ENCODE measurements at places on chromosomes 1 and 21.

DNA sequence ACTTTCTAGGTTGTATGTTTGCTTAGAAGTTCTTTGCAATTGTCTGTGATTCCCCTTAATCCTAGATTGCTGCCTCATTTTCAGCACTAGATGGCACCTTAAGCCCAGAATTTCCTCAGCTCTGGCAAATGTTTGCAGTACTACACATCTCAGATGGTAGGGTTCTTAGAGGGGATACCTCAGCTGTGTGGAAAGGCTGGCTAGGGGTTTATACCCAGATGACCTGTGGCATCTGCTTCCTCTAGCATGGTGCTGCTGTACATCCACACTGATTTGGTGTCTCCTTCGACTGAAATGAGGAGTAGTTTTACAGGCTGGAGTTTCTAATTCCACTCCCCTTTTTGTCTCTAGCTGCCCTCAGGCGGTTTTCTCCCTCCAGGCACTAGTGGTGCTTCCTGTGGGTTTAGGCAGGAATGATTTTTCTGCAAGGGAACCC, 23.5 kb downstream of the ASB17 start:
- DNase-seq: no peak

DNA sequence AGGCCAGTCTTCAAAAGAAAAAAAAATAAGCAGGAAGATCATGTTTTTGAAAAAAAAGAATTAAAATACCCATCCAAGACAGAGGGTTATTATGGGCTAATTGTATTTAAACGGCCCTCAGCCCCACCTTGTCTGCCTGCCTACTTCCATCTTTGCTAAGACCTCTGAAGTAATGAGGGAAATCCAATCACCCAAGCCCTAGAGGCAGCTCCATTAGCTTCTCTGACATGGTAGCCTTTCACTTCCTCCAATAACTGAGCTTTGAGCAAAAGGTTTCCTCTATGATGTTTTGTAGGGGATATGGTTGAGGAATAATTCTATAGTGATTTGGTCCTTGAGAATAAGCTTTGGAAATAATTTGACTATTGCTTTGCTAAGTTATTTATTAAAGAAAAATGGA, 178.2 kb upstream of the SGIP1 start:
- DNase-seq: no peak

- DNase-seq: no peak
These were observed 4.8 kb downstream of the TTLL7 start for GRCh38 chr1:83994111-83994510.

DNA sequence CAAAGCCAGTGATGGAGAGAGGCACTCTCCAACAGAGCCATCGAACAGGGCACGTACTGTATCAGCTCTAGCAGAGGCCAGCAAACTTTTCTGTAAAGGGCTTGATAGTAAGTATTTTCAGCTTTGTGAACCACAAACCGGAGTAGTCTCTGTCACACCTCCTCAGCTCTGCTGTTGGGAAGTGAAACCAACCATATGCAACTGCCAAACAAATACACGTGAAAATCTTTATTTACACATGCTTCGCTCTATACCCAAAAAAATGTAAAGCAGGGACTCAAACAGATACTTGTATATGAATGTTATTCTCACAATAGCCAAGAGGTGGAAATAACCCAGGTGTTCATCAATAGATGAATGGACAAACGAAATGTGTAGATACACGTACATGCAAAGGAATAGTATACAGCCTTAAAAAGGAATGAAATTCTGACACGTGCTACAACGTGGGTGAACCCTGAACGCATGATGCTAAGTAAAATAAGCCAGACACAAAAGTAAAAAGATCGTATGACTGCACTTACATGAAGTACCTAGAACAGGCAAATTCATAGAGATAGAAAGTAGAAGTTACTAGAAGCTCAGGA, 39.0 kb downstream of the SETD4 start:
- DNase-seq: no peak

GRCh38 chr1:175530183-175530582, 213.2 kb downstream of the TNR start:
- no peak for DNase-seq

DNA sequence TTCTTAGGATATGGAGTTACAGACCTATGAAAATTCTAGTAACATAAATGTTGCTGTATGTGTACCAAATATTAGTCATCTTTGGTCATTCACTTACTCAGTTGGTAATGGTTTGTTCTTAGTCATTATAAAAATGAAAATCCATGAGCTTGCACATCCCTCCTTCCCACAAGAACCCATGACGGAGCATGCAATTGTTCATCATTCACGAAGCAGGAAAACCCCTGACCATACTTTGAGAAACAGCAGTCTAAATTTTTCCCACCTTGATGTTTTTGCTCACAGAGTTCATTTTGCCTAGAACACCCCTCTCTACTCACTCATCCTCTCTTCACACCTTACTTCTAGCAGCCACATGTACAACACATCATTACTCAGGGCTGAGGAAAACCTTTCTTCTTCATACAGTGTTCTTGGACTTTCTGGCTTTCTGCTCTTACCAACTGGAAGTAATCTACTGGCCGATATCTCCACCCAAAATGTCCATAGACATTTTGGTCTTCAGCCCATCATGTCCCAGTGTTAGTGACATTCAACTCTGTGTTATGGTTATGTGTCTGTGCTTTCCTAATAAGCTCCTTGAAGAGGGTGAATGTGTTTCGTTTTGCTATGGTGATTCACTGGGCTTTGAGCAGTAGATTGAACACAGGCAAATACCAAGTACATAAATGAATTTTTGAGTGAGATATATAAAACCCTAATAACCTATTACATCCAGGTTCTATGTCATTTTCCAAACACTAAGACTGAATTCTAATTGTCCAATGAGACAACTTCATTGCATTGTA, 189.9 kb downstream of the ZC3H11B start:
- DNase-seq: no peak

DNA sequence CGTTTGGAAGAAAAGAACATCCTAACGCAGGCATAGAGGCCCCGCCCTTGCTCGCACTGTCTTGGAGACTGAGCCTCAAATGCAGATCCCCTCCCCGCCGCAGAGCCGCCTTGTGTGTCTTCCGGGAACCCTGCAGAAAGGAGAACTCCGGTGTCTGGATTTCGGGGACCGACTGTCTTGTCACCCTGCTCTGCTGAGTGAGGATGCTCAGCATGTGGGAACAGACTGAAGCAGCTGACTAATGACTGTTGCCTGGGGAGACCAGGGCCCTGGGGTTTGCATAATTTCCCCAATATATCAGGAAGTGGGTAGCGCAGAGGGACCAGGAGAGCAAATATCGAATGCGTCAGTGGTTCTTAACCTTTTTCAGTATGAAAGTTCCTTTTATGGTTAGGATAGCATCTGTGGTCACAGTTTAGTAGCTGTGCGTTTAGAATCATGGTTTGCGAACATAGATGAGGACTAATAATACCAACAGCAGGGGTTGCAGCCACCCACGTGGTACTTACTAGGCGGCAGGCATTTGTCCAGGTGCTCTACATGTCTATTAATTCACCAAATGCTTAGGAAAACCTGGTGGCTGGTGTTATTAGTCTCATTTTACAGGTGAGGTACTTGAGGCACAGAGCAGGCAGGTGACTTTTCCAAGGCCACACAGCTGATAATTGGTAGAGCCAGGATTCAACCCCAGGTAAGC, 14.3 kb downstream of the GPR137B start:
- peak; percentile 44 for DNase-seq

GRCh38 chr1:235045034-235045690, 83.5 kb downstream of the TOMM20 start:
- DNase-seq: no peak

- DNase-seq: no peak
These were observed 13.0 kb downstream of the PCNX2 start for GRCh38 chr1:233282582-233282886.

DNA sequence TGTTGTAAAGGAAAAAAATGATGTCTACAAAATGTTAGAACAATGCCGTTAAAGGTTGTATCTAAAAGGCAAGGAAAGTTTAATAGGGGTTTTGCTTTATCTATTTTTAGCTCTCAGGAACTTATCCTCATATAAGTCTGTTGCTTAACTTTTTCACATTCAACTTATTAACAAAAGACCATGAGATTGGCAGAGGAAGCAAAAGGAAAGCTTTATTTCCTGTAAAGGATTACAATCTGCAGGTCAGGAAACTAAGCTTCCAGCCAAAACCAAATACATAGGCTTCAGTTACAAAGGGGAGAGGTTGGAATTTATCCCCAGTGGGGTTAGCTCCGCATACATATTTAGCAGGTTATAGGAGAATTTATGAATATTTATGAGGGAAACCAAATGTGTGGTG, 58.7 kb upstream of the KIAA1614 start:
- DNase-seq: no peak

DNA sequence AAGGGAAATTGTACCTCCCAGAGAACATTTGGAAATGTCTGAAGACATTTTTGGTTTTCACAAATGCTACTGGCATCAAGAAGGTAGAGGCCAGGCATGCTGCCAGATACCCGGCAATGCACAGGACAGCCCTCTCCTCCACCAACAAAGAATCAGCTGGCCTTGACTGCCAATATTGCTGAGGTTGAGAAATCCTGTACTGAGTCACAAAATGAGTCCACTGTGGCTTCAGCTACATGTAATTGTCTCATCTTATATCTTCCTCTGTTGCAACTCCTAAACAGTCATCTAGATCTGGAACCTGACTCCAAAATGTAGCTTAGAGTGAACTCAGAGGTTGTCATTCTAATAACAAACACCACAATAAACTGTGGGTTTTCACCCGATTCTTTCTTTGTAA, 327.5 kb upstream of the POGK start:
- DNase-seq: no peak

- no peak for DNase-seq
These were observed 15.0 kb downstream of the IL10RB start for GRCh38 chr21:33281096-33281652.

DNA sequence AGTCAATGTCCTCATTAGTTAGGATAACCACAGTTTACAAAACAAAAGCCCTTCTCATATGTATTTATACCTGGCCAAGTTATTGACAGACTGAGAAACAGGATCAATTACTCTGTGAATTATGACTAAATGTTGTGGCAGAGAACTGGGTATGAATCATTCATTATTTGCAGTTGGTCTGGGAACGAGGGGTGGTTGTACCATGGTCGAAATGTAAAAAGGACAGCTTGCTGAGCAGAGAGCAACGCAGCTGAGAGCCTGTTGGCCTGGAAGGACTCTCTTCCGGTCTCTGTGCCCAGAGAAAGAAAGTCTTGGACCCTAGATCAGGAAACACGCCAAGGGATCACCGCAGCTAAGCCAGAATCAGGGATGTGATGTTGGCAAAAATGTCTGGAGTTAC, 169.6 kb downstream of the DISC1 start:
- DNase-seq: no peak

- peak; percentile 56 for DNase-seq
These were observed at the start of gene CR1 for GRCh38 chr1:207495801-207496792. Gene CR1 (plus strand): TSS chr1:207496157. CDS start chr1:207496268, 111 bp downstream.

- no peak for DNase-seq
These were observed 71.1 kb upstream of the AKT3 start for GRCh38 chr1:243921111-243921510.

DNA sequence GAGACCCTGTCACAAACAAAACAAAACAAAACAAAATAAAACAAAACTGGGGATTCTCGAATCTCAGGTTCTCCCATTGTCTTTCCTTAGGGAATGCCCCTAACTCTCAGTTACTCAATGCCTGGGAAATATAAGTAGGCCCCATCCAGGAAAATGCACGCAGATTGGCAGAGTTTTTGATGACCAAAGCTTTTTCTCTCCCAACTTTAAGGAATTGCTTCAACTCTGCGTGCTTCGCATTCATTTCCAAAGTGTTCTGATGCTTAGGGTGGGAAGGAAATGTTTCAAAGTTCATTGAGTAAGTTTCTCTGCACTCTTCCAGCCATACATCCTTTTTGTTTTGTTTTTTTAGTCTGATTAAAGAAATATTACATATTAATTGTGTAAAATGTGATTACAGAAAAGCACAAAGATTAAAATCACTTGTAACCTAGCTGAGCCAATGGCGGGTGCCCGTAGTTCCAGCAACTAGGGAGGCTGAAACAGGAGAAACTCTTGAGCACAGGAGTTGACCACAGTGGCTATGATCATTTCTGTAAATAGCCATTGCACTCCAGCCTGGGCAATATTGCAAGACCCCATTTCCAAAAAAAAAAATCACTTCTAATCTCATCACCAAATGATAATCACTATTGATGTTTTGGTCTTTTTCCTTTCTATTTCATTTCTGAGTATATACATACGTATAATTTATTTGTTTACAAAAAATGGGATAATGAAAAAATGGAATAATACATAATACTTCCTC, 18.4 kb upstream of the EVI5 start:
- no peak for DNase-seq

GRCh38 chr1:25932321-25932720, 26.1 kb upstream of the STMN1 start:
- no peak for DNase-seq

- no peak for DNase-seq
These were observed 45.4 kb downstream of the C1orf185 start for GRCh38 chr1:51147394-51147793.

DNA sequence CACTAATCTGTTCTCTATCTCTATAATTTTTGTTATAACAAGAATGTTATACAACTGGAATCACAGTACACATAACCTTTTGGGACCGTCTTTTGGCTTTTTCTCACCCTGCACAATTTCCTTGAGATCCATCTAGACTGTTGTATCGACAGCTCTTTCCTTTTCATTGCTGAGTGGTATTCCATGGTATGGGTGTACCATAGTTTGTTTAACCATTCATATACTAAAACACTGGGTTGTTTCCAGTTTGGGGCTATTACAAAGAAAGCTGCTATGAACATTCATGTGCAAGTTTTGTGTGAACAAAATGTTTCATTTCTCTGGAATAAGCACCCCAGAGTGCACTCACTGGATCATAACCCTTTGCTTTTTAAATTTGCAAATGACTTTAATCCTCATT, 15.4 kb upstream of the HCRTR1 start:
- no peak for DNase-seq

DNA sequence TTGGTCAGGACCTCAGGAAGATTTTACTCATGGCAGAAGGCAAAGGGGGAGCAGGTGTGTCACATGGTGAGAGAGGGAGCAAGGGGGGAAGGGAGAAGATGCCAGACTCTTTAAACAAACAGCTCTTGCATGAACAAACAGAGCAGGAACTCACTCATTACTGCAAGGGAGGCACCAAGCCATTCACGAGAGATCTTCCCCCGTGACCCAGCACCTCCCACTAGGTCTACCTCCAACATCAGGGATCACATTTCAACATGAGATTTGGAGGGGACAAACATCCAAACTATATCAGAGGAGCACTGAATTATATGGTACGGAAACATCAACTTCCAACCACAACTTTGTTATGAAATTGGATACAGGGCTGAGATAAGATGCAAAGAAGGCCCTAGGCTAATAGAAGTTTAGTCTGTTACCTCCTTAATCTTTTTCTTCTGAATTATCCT, 164.9 kb downstream of the ST6GALNAC3 start:
- DNase-seq: no peak

GRCh38 chr1:10693497-10694273, 102.8 kb downstream of the CASZ1 start:
- peak; percentile 59 for DNase-seq

- no peak for DNase-seq
These were observed 63.7 kb downstream of the NAV1 start for GRCh38 chr1:201602413-201603265.

DNA sequence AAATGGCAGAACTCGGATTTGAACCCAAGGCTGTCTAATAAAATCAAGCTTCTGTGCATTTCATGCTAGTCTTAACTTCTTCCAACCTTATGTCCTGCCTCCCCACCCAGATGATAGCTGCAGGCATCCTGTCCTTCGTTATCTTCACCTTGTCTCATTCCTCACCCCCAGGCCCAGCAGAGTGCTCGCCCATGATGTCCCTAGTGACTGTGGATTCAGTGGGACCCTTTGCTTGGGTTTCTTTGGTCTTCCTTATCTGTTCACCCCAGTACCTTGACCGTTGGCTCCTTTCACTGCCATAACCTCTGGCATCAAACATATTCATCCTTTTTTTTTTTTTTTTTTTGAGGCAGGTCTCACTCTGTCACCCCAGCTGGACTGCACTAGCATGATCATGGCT, 5.6 kb upstream of the BSDC1 start:
- DNase-seq: no peak

Measured in CD4-positive, alpha-beta T cell treated with Interleukin-17A for 4 hours (primary cell).